ENCODE measurements at places on chromosomes 12 and 14. TPM values are rescaled to one million over a fixed set of nuclear protein-coding genes. Genes with fewer than 3 reads are reported as not detected.

- DNase-seq: no peak
These were observed 32.9 kb upstream of the ADGRD1 start for GRCh38 chr12:130920723-130921381.

DNA sequence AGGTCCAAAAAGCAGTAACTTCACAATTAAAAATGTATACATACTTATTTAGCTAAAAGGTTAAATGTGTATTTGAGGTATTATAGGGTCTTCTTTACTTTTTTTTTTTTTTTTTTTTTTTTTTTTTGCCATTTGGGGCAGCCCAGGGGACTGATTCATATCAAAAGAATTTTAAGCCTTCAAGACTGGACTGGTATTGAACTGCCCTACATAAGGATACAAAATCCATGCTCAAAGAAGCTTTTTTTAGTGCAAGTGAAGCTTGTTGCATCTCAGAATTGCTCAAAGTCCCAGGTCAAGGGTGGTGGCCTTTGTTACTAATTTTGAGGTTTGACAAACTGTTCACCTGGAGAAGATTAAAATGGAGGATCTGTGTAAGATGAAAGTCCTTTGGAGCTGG is 124.0 kb downstream of the APAF1 start:
- no peak for DNase-seq

GPR132 gene
- total RNA-seq: not detected

CLEC1B gene
- total RNA-seq: not detected

TRIM9 gene
- total RNA-seq: 4.2 TPM

SYNE3 gene
- total RNA-seq: 84.1 TPM
